T-cell (primary cell): ENCODE measurements at places on chromosomes 12 and 14. TPM values are rescaled to one million over a fixed set of nuclear protein-coding genes. Genes with fewer than 3 reads are reported as not detected.

GRCh38 chr12:94222351-94223084, 74.1 kb downstream of the PLXNC1 start:
- no peaks in the 10 kb centered on the region for H3K27me3 ChIP-seq
- no peak for DNase-seq
- no peak overlapping the region for H3K4me3 ChIP-seq

DNA sequence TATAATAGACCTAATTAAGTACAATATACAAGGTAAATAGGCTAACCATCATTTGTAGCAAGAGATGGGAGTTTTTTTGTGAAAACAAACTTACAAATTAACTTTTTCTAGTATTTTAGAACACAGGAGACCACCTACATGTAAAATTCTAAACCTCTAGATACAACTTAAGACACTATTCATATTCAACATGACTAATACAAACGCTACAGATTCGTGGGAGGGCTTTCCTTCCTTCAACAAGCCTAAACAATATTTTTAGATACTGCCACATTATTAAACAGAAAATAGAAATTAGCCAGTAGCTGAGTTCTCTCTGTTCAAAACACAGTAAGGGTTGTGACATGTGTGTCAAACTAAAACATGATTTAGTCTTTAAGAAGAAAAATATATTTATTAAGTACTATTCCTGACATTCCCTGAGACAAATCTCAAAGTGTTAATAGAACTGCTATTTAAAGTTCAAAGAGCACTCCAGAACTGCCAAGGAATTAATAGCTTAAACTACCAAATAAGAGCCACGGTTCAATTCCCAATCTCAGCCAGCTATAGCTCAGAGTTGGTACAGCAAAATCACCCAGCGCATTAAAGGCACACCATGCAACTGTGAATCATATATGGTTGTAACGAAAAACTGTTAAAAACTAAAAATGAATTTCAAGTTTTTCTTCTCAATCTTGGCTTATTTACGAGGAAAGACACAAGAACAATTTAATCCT, 10.7 kb downstream of the MED13L start:
- H3K27me3 ChIP-seq = no peaks in the 10 kb centered on the region
- H3K27ac ChIP-seq = no peak overlapping the region
- H3K4me1 ChIP-seq = peaks cover 16% of the 10 kb centered on the region

KLHL33 gene
- 0.49 TPM for total RNA-seq

DNA sequence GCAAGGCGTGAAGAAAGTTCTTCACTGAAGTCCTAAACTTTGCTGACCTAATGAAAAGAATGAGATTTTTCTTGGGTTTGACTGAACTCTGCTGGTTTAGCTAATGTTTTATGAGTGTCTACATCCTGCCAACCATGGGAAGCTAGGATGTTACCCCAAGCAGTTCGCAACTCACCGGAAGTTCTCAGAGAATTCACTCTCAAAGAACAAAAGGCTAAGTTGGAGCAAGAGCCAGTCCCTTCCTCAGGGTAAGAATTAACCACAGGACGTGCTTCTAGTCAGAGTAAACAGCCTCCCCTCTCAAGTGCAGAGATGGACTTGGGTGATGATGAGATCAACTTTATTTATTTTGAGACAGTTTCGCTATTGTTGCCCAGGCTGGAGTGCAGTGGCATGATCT, 37.3 kb downstream of the TCHP start:
- H3K4me3 ChIP-seq = no peak overlapping the region
- DNase-seq = no peak
- no peaks in the 10 kb centered on the region for H3K27me3 ChIP-seq
- H3K36me3 ChIP-seq = peaks cover 22% of the 10 kb centered on the region
- no peak overlapping the region for H3K27ac ChIP-seq

- no peak overlapping the region for H3K4me3 ChIP-seq
- no peaks in the 10 kb centered on the region for H3K27me3 ChIP-seq
- H3K36me3 ChIP-seq = peaks cover 84% of the 10 kb centered on the region
Measured at GRCh38 chr12:6574576-6575295, 6.6 kb upstream of the NOP2 start.

- no peaks in the 10 kb centered on the region for H3K27me3 ChIP-seq
- H3K27ac ChIP-seq = no peak overlapping the region
- no peak for DNase-seq
- no peak overlapping the region for H3K4me3 ChIP-seq
- no peaks in the 10 kb centered on the region for H3K4me1 ChIP-seq
- no peaks in the 10 kb centered on the region for H3K36me3 ChIP-seq
Measured at GRCh38 chr12:13811061-13811460, 170.3 kb downstream of the GRIN2B start.

DNA sequence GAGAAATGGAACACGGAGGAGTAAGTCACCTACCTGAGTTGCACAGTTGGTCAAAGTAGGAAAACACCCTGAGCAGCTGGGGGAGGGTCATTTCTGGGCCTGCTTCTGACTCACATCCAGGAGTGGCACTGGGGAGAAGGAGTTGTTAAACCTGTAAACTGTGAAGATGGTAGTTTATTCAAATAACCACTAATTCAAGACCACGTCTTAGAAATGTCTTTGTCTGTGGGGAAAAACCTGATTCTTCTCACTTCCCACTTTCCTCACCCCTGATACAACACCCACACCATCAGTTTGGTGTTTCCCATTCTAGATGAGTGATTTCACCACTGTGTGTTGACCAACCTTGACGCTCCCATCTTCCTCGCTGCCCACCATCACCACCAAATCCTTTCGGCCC, 207.1 kb downstream of the ANO4 start:
- H3K27ac ChIP-seq = no peak overlapping the region
- H3K4me3 ChIP-seq = no peak overlapping the region
- no peaks in the 10 kb centered on the region for H3K4me1 ChIP-seq
- H3K36me3 ChIP-seq = no peaks in the 10 kb centered on the region
- no peaks in the 10 kb centered on the region for H3K27me3 ChIP-seq

TMEM229B gene
- 41.7 TPM for total RNA-seq

GRCh38 chr14:104582662-104583061, 3.1 kb downstream of the C14orf180 start:
- no peaks in the 10 kb centered on the region for H3K36me3 ChIP-seq
- H3K27me3 ChIP-seq = peaks cover 54% of the 10 kb centered on the region
- H3K4me1 ChIP-seq = no peaks in the 10 kb centered on the region

DNA sequence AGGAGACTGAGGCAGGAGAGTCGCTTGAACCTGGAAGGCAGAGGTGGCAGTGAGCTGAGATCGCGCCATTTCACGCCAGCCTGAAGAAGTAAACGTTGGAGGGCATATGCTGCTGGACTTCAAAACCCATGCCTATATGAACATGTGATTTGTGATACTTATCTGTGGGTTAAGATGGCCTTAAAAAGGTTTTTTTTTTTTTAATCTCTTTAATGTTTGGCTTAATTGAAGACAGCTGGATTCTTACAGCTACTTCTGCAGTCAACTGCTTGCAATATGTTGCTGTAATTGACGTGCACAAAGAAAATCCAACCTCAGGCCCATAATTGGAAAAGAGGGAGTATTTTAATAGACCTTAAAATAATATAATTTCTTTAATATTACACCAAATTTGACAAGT, 1.5 kb upstream of the B3GNT4 start:
- no peak overlapping the region for H3K27ac ChIP-seq
- no peak for DNase-seq

GRCh38 chr14:25520821-25521220, 470.9 kb upstream of the STXBP6 start:
- H3K27me3 ChIP-seq = no peaks in the 10 kb centered on the region
- no peaks in the 10 kb centered on the region for H3K4me1 ChIP-seq
- no peak overlapping the region for H3K27ac ChIP-seq
- no peak overlapping the region for H3K4me3 ChIP-seq

KRT6C gene
- not detected for total RNA-seq

DNA sequence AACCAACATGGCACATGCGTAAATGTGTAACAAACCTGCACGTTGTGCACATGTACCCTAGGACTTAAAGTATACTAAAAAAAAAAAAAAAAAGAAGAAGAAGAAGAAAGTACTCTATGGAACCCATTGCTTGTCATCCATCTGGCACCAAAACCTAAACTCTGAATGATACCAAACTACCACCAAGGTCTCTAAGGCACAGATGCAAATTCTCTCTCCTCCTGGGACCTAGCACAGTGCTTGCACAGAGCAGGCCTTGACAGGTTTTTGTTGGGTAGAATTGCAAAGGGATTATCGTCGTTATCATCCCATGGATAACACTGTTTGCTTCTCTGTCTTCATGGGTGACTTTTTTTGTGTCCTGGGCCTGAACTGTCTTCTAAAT, 13.2 kb upstream of the LGALS3 start:
- DNase-seq = no peak
- H3K36me3 ChIP-seq = no peaks in the 10 kb centered on the region
- no peak overlapping the region for H3K27ac ChIP-seq
- no peak overlapping the region for H3K4me3 ChIP-seq
- H3K27me3 ChIP-seq = no peaks in the 10 kb centered on the region

GRCh38 chr12:11757531-11757930, 108.1 kb downstream of the ETV6 start:
- peaks cover 31% of the 10 kb centered on the region for H3K36me3 ChIP-seq
- H3K4me3 ChIP-seq = no peak overlapping the region
- H3K27ac ChIP-seq = no peak overlapping the region
- no peak for DNase-seq
- H3K27me3 ChIP-seq = no peaks in the 10 kb centered on the region
- H3K4me1 ChIP-seq = peaks cover 6% of the 10 kb centered on the region
